Fibroblast of upper back skin (primary cell): ENCODE measurements at places on chromosomes 11 and 22.

GRCh38 chr22:49765091-49765771 is 62.4 kb downstream of the BRD1 start:
- no peak for DNase-seq

GRCh38 chr22:40076702-40077645 is 82.2 kb downstream of the FAM83F start:
- DNase-seq = peak; percentile 14

GRCh38 chr22:31872209-31872608 is 72.1 kb upstream of the YWHAH start:
- DNase-seq = no peak

DNA sequence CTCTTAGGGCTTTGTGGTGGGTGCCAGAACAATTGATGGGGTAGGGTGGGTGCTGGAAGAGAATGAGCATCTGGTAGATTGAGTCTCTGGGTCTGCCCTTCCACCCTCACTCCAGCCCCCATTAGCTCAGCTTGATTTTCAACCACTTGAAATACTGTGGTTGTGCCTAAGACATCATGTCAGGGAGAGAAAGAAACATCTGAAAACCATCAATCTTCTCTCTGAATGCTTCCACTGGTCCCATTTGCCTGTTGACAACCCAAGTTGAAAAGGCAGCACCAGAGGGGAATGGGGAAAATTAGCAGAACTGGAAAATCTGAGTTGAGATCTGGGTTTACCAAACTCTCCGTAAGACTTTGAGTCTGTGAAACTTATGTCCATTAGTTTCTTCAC is 26.1 kb downstream of the CD44 start:
- DNase-seq = peak; percentile 80

DNA sequence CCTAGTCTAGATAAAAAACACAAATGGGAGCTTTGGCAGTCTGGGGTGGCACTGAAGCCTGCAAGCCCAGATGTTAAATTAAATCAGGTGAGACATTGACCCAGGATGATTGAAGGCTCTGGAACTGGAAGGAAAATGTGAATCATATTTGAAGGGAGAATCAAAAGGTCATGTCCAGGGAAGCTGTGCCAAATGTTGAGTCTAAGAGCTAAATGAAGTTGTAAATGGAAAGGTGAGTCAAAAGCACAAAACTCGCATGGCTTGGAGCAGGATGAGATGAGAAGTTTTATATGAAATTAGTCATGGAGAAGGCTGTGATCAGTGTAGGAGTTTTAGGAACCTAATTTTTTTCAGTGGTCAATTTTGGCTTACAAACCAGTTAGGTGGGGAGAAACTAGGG is 301.1 kb downstream of the BLID start:
- DNase-seq = peak; percentile 71

GRCh38 chr11:78289552-78290292 is 101.0 kb downstream of the USP35 start:
- no peak for DNase-seq

DNA sequence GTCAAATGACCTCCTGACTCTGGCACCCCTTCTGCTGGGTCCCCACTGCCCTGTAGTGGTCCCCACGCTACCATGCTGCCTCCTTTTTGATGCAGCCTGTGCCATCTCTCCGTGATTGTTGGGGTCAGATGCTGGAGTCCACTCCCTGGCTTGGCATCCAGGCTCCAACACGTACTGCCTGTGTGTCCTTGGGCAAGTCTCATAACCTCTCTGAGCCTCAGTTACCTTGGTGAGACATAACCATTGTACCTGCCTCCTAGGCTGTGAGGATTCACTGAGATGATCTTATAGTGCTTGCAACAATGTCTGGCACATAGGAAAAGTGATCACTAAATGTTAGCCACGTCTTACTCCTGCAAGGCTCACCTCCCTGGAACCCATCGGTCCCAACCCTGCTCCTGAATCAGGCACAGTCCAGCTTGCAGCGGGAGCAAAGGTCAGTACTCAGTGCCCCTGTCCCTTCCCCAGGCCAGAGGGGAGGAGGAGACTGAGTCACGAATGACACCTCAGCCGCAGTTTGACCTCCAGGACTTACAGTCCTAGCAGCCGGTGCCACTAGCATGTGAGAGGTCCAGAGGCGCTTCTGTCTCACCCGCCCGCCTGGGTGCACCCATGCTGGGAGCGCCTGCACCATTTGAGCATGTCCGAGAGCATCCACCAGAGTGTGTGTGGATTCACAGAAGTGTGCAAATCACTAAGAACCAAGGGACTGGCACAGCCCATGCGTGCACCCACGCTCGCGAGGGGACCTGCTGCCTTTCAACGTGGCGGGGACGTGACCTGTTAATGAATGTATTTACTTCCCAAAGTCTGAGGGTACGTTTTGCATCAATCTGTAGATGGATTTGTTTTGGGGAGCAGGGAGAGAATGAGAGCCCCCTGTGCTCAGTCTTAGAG is 3.0 kb upstream of the APOA4 start:
- DNase-seq = no peak

- DNase-seq = no peak
These were observed 2.1 kb downstream of the CHRNA10 start for GRCh38 chr11:3669128-3669527.

GRCh38 chr11:105328061-105328460 is 188.5 kb upstream of the CARD18 start:
- DNase-seq = no peak

DNA sequence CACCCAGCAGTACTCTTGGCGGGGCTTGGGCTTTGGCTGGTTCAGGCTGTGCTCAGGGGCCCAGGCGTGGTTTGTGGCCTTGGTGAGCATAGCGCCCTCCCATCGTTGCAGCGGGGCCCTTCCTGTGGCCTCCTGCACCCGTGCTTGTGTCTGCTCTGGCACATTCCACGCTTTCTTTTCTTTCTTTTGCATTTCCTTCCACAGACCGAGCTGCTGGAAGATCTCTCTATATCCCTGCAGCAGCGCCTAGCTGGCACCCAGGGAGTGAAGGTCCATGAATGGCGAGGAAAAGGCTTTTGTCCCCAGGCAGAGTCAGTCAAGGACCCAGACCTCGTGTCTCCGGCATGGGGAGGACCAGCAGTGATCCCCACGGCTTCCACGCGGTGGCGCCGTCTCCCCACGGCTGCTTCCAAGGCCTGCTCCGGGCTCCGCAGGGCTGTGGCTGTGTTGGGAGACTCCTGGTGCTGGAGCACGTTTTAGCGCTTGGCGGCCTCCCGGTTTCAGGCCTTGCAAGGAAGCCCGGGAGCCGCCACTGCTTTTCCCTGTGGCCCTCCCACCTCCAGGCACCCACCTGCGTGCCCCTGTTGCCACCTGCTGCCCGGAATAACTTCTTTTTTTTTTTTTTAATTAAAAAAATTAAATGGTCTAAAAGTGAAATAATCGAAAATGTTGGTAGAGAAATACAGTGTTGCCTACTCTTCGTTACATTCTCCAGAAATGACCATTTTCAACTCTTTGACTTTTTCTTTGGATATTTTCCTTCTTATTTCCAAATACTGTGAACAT is 28.5 kb downstream of the GLB1L2 start:
- DNase-seq = peak; percentile 48

DNA sequence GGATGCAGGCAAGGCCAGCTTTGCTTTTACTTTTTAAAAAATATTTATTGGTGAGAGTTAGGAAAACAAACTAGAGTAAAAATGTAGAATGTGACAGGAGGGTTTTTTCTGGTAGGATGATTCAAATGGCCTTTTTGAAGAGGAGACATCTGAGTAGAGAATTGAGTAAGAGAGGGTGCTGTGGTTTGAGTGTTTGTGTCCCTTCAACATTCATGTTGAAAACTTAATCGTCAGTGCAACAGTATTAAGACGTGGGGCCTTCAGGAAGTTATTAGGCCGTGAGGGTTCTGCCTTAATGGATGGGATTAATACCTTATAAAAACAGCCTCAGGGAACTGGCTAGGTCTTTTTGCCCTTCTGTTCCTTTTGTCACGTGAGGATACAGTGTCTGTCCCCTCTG is 288.8 kb upstream of the C11orf87 start:
- no peak for DNase-seq

DNA sequence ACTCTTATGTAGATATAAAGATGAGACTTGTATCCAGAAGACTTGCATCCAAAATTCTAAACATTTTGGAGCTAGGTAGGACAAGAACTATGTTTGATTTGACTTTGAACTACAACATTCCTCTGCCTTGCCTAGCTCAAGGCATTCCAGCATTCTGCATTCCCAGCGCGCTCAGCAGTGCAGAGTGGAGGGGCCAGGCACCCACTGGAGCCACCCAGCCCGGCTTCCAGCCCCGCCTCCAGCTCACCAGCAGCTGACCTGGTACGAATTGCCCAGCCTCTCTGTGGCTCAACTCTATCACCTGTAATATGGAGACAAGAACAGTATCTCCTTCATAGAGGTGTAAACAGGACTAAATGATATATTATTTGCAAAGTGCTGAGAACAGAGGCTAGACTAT is 28.8 kb downstream of the PRDM10 start:
- DNase-seq = no peak
